ENCODE measurements at places on chromosomes 13 and 19.

DNA sequence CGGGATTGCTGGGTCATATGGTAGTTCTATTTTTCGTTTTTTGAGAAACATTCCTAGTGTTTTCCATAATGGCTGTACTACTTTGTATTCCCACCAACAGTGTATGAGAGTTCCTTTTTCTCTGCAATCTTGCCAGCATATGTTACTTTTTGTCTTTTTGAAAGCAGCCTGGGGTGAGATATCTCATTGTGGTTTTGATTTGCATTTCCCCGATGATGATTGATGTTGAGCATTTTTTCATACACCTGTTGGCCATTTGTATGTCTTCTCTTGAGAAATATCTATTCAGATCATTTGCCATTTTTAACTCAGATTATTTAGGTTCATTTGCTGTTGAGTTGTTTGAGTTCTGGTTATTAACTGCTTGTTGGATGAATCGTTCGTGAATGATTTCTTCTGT is 18.5 kb upstream of the ATP12A start:
- DNase-seq: no peak

- DNase-seq: no peak
Measured at GRCh38 chr13:47555235-47555634, 445.8 kb downstream of the SUCLA2 start.

DNA sequence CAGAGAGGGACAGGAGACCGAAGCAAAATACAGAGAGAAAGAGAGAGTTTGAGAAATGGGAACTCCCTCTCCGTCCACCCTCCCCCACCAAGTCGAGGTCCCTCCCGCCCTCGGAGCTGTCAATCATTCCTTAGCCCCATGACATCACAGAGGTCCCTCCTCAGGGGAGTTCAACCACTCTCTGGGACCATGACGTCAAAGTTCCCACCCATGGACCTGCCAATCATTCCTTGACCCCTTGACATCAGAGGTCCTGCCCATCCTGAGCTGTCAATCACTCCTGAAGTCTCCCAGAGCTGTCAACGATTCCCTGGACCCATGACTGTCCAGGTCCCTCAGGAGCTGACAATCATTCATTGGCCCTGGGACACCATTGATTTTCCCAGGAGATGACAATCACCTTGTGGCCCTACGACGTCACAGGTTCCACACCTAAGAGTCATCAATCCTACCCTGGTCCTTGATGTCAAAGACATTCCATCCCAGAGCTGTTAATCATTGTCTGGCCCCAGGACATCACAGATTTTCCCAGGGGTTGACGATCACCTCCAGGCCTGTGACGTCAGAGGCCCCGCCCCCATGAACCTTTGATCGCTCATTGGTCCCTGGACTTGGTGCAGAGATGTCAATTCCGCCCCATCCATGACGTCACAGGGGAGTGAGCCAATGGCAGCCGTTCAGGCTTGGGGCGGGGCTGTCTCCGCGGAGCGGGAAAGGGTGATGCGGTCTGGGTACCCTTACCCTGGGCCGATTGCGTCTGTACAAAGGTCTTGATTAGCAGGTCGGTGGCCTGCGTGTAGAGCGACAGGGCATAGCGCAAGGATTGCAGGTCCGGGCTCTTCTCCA is 61.7 kb downstream of the COLGALT1 start:
- DNase-seq: no peak

DNA sequence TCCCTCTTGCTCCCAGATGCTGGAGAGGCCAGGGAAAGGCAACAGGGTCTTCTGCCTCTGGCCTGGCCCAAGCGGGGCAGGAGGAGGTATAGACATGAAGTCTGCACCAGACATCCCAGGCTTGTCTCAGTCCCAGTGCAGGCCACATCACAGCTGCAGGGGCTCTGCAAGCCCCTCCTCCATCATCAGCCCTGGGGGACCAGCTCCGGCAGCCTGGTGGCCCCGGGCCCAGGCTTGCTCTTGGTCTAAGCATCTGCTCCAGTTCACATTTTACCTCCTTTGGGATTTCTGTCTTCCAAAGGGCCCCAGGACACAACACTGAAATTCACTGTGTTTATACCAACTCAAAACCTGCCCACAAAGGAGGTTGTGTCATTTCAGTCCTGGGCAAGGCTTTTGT is 359.4 kb downstream of the ZNF536 start:
- DNase-seq: no peak

GRCh38 chr13:114067381-114067885 is 65.0 kb downstream of the RASA3 start:
- no peak for DNase-seq

- no peak for DNase-seq
Measured at GRCh38 chr19:40422748-40423566, 2.8 kb downstream of the SERTAD1 start.
